ENCODE measurements at places on chromosomes 11 and 22.

GRCh38 chr22:24426851-24427499, 424 bp upstream of the ADORA2A start:
- no peak for DNase-seq

GRCh38 chr11:63262547-63262946, 19.1 kb upstream of the SLC22A25 start:
- no peak for DNase-seq

DNA sequence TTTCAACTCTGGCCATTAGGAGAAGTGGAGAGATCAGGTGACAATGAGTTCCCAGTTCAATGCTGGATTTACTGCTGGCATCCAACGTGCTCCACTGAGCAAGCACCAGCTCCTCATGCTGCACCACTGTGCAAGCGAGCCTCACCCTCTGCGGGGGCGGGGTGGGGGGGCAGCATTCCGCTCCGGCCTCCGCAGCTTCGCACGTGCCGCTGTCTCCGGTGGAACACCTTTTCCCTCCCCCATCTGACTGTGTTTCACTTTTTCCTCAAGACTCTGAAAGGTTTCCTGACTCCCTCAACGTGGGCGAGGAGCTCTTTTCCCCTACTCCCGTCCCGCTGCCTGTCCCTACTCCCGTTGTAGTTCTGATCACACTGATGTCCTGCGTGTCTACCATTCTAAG, 835 bp upstream of the RHOD start:
- DNase-seq: no peak

- DNase-seq: no peak
Measured at GRCh38 chr11:43545610-43546009, 134.9 kb upstream of the HSD17B12 start.

- DNase-seq: no peak
Measured at GRCh38 chr22:37300551-37301017, 18.3 kb downstream of the CYTH4 start.

- DNase-seq: no peak
Measured at GRCh38 chr11:63709336-63709884, 28.1 kb downstream of the RTN3 start.

DNA sequence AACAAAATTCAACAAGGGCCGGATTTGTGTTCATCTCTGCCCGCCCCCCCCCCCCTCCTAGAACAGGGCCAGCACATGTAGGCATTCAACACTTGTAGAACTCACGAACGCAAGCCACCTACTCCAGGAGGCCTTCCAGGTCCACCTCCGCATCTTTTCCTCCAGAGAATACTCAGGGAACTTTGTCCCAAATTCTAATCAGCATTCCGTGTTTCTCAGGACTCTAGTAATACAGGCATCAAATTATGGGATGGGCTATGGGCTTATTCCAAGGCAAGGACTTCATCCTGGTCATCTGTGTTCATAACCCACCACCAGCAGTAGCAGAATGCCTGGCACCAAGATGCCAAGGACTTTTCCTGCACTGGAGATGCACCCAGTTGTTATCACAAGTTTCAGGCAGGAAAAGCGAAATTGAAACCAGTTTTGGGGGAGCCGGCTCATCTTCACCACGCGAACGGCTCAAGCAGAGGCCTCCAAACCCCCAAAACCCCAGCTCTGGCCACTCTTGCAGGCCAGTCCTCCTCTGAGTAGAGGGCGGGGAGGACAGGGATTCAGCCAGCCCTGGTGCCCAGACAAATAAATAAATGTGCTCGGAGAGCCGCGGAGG, 462 bp downstream of the UBE2L6 start:
- no peak for DNase-seq

- DNase-seq: no peak
Measured at GRCh38 chr11:65552388-65552951, 5.7 kb downstream of the LTBP3 start.

- DNase-seq: no peak
Measured at GRCh38 chr22:49676783-49677494, 150.7 kb downstream of the BRD1 start.

- DNase-seq: no peak
Measured at GRCh38 chr11:126515501-126515900, 160.0 kb downstream of the ST3GAL4 start.

GRCh38 chr11:121451986-121452608, at the start of gene SORL1:
TSS of gene SORL1 (plus strand) at chr11:121452314. CDS start at chr11:121452332, 18 bp downstream.
- DNase-seq: peak; percentile 66

DNA sequence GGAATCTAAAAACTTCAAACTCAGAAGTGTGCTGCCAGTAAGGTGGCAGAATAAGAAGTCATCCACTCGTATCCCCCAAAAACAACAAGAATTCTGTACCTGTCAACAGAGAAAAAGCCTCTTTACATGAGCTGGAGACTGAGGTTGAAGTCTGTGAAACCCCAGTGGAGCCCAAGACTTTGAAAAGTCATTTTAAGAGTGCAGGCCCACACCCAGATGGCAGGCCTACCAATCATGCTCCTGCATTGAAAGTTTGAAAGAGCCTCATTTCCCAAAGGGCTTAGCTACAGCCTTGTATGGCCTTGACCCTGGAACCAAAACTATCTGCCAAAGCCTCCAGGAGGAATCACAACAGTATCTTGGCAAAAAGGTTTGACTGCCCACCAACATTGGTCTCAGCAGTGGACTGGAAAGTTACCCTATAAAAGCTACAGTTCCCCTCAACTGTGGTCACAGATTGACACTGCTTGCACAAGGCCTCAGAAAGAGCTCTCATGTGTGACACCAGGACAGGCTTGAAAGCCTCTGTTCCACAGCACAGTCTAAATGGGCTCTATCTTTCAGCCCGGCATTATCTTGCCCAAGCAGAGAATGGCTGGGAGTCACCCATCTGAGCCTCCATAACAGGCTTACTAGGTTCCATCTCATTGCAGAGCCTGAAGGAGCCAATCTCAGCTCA, 47.7 kb downstream of the SLC22A9 start:
- no peak for DNase-seq

DNA sequence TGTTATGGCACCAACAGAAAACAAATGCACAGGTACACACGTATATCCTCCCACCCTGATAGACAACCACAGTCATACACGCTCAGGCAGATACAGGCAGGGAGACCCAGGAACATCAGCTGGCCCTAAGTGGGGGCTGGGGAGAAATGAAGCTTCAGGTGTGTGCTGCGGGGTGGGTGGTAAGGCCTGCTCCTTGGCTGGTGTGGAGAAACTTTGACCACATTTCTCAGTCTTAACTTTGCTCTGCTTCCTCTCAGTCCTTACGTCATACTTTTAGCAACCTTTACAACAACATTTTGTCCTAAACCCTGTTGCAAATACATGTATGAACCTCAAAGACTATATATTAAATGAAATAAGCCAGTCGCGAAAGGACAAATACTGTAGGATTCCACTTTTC, 6.7 kb upstream of the ANAPC15 start:
- DNase-seq: no peak

DNA sequence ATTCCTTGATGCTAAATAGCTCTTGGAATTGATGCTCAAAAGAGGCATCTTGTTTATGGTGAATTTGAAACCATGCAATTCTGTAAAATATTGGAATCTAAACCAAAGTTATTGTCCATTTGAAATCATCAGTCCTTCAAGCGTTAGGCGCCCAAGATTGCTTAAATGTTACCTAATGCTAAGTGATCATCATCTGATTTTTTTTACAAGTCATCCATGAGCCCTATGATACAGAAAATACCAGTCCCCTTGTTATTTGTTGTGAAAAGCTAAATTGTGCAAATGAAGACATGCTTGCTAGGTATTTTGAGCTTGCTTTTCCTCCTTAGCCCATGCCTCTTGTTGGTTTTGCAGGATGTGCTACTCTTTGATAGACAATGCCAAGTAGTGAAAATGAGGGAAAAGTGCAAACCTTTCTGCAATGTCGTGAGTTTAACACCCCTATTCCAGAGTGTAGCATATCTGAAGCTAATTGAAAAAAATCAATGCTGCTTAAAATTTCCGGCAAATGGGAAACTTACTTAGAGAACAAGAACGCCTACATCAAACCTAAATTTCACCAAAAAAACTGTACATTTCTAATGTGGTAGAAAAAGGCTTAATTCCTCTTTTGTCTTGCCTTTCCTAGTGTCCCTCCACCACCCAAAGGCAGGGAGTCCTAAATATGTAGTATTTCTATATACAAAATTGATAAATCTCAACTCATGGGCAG, 1.9 kb downstream of the GRK3 start:
- no peak for DNase-seq

DNA sequence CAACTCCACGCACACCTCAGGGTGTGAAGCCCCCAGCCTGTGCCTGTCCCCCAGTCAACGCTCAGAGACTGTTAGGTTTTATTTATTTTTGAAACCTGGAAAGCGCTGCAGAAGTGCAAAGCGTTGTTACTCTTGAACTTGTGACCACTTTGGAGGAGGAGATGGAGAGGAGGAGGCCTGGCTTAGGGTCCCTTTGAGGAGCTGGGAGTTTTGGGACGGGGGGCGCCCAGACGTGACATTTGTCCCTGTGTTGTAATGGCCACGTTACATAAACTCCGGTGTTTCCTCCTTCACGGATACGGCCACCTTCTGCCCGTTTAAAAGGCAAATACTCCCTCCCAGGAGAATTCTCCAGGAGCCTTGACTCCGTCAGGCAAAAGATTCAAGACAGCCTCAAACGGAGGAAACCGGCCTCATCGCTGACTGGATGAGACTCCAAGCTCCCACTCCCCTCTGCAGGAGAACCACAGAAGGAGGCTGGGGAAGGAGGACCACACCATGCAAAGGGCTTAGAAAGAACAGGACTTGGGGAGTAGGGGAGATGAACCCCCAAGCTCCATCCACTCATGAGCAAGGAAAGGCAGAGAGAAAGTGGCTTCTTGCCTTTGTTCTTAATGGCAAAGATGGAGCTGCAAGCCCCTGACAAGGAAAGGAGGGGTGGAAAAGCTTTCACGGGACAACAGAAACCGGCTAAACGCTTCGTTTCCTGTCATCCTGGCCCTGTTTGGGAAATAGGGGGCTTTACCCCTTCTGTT, 630 bp downstream of the PIK3IP1 start:
- DNase-seq: no peak

DNA sequence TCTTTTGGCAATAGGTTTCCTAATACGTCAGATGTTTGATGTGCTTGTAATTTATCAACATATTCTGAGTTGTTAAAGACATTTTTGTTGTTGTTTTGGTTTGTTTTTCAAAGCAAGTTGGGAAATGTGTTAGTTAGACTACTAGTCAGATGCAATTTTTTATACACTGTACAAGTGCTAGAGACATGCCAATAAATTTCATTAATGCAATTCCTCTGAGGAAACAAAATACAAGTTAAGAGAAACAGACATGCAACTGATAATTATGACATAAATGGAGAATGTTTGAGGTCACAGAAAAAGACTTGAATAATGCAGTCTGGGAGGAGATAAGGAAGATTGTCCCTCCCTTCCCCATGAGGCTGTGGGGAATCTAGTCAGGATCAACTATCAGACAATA, 5.9 kb downstream of the OR51T1 start:
- DNase-seq: no peak

- no peak for DNase-seq
Measured at GRCh38 chr11:111386611-111387150, 7.6 kb upstream of the POU2AF1 start.

DNA sequence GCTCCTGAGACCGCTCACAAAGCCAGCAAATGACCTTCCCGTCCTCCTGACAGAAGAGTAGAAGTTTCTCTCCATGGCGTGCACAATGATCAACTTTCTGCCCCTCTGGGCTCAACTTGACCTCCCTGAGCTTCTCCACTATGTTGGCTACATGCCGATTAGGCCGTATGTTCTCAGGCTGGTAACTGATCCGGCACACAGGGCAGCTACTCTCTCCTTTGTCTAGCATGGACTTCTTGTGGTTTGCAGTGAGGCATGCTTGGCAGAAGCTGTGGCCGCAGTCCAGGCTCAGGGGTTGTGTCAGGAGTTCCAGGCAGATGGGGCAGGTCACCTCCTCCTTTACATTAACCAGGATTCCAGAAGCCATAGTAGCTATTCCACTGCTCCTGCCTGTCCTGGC, 5.1 kb downstream of the TRIM5 start:
- no peak for DNase-seq

DNA sequence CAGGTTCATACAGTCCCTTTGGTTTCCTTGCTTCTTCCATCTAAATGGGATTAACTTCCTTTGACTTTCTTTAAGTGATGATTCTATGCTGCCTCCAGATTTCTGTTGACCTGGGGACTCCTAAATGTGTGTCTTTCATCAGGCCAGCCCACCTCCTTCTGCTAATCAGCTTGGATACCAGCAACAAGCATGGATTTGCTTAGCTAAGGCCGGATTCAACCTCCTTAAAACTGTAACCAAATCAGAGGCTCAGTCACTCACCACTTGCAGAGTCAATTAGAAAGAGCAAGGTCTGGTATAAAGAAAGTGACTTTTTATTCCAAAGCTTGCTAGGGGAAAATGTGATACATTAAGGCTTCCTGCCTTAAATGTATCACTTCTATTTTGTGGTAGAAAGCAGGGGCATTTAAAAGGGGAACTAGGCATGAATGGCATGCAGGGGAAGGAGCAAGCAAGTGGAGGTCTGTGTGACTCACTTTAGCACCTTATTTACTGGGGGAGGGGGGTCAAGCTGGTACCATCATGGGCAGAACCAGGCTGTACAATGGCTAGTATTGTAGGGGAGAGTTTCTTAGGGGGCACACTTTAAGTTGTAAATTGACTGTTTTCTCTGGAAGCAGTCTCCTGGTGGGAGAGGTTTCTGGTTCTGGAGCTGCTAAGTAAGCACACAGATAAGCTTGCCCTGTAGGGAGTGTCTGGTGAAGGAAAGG, 239.0 kb upstream of the PDGFD start:
- no peak for DNase-seq

DNA sequence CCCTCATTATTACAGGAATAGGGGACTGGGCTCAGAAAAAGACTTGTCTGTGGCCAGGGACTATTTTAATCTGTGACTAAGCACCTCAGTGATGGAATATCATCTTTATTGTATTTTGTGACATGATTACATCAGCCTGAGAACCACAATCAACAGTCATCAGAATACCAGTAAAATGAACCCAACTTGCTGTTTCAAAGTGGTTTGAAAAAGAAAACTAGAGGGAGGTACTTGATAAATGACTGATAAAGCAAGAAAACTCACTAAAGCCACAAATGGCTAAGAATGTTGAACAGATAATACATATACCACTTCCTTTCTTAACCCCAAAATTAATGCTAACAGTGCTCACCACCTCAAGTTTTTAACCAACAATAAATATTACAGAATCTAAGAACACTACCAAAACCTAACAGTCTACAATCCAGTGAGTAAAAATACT, 155.7 kb downstream of the ATG16L2 start:
- DNase-seq: no peak

- DNase-seq: no peak
Measured at GRCh38 chr22:41805639-41806038, 5.2 kb downstream of the CCDC134 start.

DNA sequence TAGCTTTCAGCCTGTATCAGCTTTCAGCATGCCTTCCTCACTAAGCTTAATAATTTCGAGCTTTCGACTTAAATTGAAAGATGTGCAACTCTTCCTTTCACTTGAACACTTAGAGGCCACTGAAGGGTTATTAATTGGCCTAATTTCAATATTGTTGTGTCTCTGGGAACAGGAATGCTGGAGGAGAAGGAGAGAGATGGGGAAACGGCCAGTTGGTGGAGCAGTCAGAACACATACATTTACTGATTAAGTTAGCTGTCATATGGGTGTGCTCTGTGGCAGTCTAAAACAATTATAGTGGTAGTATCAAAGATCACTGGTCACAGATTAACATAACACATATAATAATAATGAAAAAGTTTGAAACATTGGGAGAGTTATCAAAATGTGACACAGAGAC, 106.2 kb downstream of the LRRC32 start:
- no peak for DNase-seq

All from stimulated activated CD4-positive, alpha-beta T cell treated with anti-CD3 and anti-CD28 coated beads, Interleukin-1b, Interleukin-23, amount 100 ng/mL, for 24 hours (primary cell).